Esophagus muscularis mucosa (tissue), 4 donors: ENCODE measurements at places on chromosomes 3 and 15. TPM values are rescaled to one million over a fixed set of nuclear protein-coding genes. Genes with fewer than 3 reads are reported as not detected.
A peak's percentile ranks its signal among the peaks of the same experiment; 100 is the strongest.

Gene ALDH1A3
- 36.7 TPM for total RNA-seq

Gene MOBP
- total RNA-seq: not detected

Gene ECE2
- total RNA-seq: 0.45 TPM

Gene SPATA12
- total RNA-seq: not detected

Gene GOLGA8M
- 1.7 TPM for total RNA-seq

Gene GP5
- not detected for total RNA-seq

Gene NLGN1
- 19.2 TPM for total RNA-seq

Gene IL17RB
- total RNA-seq: 0.52 TPM

Gene GSK3B
- total RNA-seq: 30.7 TPM

Gene POC1A
- 2.1 TPM for total RNA-seq

Gene A4GNT
- not detected for total RNA-seq

GRCh38 chr3:161770484-161771386 lies 274.1 kb downstream of the OTOL1 start:
- H3K27me3 ChIP-seq: no peaks in the 10 kb centered on the region
- no peaks in the 10 kb centered on the region for H3K4me1 ChIP-seq
- no peak overlapping the region for H3K27ac ChIP-seq
- DNase-seq: no peak
- H3K4me3 ChIP-seq: no peak overlapping the region

DNA sequence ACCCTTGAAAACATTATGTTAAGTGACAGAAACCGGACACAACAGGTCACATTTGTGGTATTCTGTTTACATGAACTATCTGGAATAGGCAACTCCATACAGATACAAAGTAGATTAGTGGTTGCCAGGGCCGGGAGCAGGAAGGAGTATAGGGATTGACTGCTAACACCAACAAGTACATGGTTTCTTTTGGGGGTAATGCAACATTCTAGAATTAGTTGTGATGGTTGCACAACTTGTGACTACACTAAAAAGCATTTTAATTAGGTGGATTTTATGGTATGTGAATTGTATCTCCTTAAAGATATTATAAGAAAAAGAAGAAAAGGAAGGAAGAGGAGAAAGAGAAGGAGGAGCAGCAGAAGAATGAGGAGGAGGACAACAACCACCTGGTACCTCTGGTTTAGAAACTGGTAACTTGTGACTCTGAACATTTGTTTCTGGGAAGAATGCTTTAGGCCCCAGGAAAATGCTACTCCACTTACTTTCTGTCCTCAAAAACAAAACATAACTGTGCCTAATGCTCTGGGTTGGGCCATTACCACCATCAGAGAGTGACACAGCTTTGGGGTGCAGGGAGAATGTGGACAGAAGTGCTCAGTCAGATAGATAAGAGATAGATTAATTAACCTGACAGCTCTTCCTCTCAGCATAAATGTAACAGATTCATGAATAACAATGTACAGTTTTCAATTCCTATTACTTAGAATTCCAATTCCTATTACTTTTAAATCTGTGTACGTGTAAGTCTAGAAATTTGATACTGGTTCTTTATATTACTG lies 20.3 kb downstream of the SETMAR start:
- no peaks in the 10 kb centered on the region for H3K36me3 ChIP-seq
- DNase-seq: no peak

DNA sequence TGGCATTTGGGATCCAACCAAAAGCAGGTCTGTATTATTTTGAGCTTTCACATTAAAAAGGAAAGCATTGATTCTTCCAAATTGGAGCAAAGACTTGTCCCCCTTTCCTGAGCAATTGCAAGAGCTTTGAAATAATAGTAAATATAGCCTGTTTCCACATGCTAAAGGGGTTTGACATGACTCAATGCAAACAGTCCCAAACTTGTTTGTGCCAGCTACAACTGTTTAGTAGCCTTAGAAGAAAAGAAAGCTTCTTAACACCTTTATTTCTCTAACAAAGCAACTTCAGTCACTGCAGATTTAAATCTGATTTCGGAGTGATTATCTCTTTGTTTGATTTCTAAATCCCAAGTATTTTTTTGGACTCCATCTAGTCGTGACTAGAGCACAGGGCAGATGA lies 180.2 kb downstream of the SEMA6D start:
- no peaks in the 10 kb centered on the region for H3K36me3 ChIP-seq
- H3K4me1 ChIP-seq: no peaks in the 10 kb centered on the region
- DNase-seq: no peak

GRCh38 chr3:66383998-66384745 lies 116.7 kb downstream of the LRIG1 start:
- H3K27ac ChIP-seq: no peak overlapping the region
- peaks cover 88% of the 10 kb centered on the region for H3K36me3 ChIP-seq
- H3K4me3 ChIP-seq: no peak overlapping the region
- H3K27me3 ChIP-seq: no peaks in the 10 kb centered on the region

GRCh38 chr3:103690536-103690935 lies 1255.7 kb downstream of the ZPLD1 start:
- no peak overlapping the region for H3K4me3 ChIP-seq
- no peak for DNase-seq
- H3K36me3 ChIP-seq: no peaks in the 10 kb centered on the region
- H3K27ac ChIP-seq: no peak overlapping the region

DNA sequence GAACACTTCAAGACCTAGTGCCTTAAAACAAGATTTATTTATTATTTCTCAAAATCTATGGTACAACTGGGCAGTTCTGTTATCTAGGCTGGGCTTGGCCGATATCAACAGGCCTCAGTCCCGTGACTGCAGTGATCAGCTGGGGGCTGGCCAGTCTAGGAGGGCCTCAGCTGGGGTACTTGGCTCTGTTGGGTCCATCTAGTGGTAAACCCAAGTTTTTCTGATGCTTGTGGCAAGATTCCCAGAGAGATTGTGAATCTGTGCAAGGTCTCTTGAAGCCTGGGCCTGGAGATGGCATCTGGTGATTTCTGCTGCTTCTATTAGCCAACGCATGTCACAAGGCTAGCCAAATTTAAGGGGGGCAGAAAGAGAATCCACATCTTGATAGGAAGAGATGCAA lies 482.4 kb upstream of the SGO1 start:
- DNase-seq: no peak
- no peaks in the 10 kb centered on the region for H3K36me3 ChIP-seq
- H3K4me3 ChIP-seq: no peak overlapping the region
- no peak overlapping the region for H3K27ac ChIP-seq
- no peaks in the 10 kb centered on the region for H3K27me3 ChIP-seq

GRCh38 chr15:40355976-40356585 lies 1.9 kb upstream of the DISP2 start:
- no peaks in the 10 kb centered on the region for H3K36me3 ChIP-seq
- H3K4me3 ChIP-seq: no peak overlapping the region
- no peak overlapping the region for H3K27ac ChIP-seq

DNA sequence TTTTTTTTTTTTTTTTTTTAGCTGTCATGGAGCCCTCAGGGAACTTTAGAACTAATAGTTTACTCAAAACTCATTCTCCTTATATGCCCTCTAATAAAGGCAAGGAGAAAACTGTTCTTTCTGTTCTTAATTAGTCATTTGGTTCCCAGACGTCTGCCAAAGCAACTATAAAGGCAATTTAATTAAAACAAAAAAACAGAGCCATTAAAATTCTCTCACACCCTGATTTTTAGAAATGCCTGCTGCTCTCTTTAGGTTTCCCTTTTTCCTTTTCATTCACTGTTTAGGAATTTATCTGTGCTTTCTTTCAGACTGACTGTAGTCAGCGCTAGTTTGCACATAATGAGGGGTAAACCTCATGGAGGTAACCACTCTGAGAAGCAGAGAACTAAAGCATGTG lies 463.6 kb upstream of the THRB start:
- peaks cover 8% of the 10 kb centered on the region for H3K4me1 ChIP-seq
- no peaks in the 10 kb centered on the region for H3K36me3 ChIP-seq
- no peak overlapping the region for H3K27ac ChIP-seq
- no peak overlapping the region for H3K4me3 ChIP-seq

- H3K4me3 ChIP-seq: peak within 1 kb of the TSS; percentile 68
- H3K27me3 ChIP-seq: no peaks in the 10 kb centered on the region
- peak within 1 kb of the TSS; percentile 48 for H3K27ac ChIP-seq
- no peak for DNase-seq
These were observed at the start of gene NUP210 for GRCh38 chr3:13420045-13420830. NUP210 (minus strand) TSS chr3:13420322; CDS start chr3:13420226, 96 bp downstream.

GRCh38 chr3:148790851-148791735 lies 36.5 kb upstream of the CPB1 start:
- H3K27me3 ChIP-seq: no peaks in the 10 kb centered on the region
- H3K27ac ChIP-seq: no peak overlapping the region
- no peak for DNase-seq
- no peak overlapping the region for H3K4me3 ChIP-seq
- no peaks in the 10 kb centered on the region for H3K36me3 ChIP-seq
- H3K4me1 ChIP-seq: no peaks in the 10 kb centered on the region

- no peaks in the 10 kb centered on the region for H3K27me3 ChIP-seq
- peaks cover 33% of the 10 kb centered on the region for H3K36me3 ChIP-seq
- H3K4me3 ChIP-seq: no peak overlapping the region
- H3K27ac ChIP-seq: peak overlapping the region; percentile 67
These were observed 1.1 kb upstream of the MUSTN1 start for GRCh38 chr3:52835766-52836470.

- H3K27ac ChIP-seq: no peak overlapping the region
- H3K27me3 ChIP-seq: no peaks in the 10 kb centered on the region
- no peak for DNase-seq
These were observed 141.8 kb upstream of the CFAP20DC start for GRCh38 chr3:59191651-59192050.

DNA sequence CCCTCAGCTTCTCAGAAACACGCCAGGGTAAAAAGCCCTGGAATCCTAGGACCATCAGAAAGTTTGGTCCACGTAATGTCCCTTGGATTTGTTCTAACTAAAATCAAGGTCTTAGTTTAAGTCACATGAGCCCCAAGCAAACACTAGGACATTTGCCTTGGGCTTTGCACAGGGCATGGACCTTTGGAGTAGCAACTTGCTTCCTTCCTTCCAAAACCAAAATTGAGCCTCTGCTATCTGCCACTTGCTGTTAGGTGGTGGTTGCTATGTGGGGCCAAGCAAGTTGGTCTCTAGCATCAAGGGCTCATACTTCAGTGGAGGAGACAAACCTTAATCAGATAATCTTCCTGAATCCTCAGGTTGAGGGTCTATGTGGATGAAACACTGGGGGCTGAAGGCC lies 4.0 kb upstream of the DAG1 start:
- peak overlapping the region; percentile 30 for H3K27ac ChIP-seq
- no peaks in the 10 kb centered on the region for H3K27me3 ChIP-seq
- no peaks in the 10 kb centered on the region for H3K36me3 ChIP-seq
- H3K4me1 ChIP-seq: peaks cover 38% of the 10 kb centered on the region
- DNase-seq: no peak
- H3K4me3 ChIP-seq: no peak overlapping the region

- H3K4me3 ChIP-seq: no peak overlapping the region
- H3K27me3 ChIP-seq: no peaks in the 10 kb centered on the region
- DNase-seq: no peak
- peaks cover 32% of the 10 kb centered on the region for H3K4me1 ChIP-seq
- peak overlapping the region; percentile 84 for H3K27ac ChIP-seq
- H3K36me3 ChIP-seq: no peaks in the 10 kb centered on the region
These were observed 114.0 kb downstream of the RFTN1 start for GRCh38 chr3:16399473-16399872.

- no peak for DNase-seq
- H3K4me3 ChIP-seq: no peak overlapping the region
- no peak overlapping the region for H3K27ac ChIP-seq
- no peaks in the 10 kb centered on the region for H3K4me1 ChIP-seq
- H3K36me3 ChIP-seq: no peaks in the 10 kb centered on the region
These were observed 384.8 kb downstream of the MECOM start for GRCh38 chr3:169278667-169279066.

DNA sequence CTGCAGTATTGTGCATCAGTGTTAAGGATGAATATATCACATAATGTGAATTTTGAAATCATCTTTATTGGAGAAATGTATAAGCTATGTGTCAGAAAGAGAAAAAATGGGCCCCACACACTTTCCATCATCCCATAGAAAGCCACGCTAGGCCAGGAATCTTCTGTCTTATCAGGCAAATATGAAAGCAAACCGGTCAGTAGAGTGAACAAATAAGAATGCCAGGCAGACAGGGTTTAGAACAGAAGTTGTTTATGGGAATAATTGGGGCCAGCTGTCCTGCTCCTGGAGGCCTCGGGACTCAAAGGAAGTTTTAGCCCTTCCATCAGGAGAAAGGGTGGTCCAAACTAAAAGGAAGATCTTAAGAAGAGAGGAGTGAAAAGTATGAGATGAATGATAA lies 39.5 kb downstream of the ZNF280D start:
- peaks cover 17% of the 10 kb centered on the region for H3K36me3 ChIP-seq
- DNase-seq: no peak
- no peaks in the 10 kb centered on the region for H3K4me1 ChIP-seq
- H3K4me3 ChIP-seq: no peak overlapping the region
- no peaks in the 10 kb centered on the region for H3K27me3 ChIP-seq

GRCh38 chr15:70358011-70358819 lies 260.5 kb upstream of the TLE3 start:
- no peaks in the 10 kb centered on the region for H3K36me3 ChIP-seq
- H3K27ac ChIP-seq: no peak overlapping the region
- DNase-seq: peak; percentile 77
- H3K27me3 ChIP-seq: no peaks in the 10 kb centered on the region
- no peak overlapping the region for H3K4me3 ChIP-seq

DNA sequence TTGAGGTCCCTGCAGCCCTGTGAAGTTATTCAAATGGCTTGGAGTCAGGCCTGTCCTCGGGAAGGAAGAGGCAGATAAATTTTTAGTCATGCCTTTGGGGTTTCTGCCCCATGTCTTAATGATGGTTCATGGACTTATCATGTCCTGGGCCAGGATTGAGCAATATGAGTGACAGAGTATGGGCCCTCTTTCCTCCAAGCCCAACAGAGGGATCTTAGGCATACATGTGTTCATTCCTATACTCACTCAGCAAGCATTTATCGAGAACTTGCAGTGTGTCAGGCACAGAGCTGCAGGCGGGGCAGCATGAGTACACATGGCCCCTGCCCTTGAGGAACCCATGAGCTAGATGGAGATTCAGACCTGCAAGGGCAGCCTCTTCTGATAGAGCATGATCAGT lies 6.2 kb downstream of the ESYT3 start:
- no peak overlapping the region for H3K4me3 ChIP-seq
- H3K4me1 ChIP-seq: peaks cover 7% of the 10 kb centered on the region
- no peak overlapping the region for H3K27ac ChIP-seq

- no peak overlapping the region for H3K4me3 ChIP-seq
- no peaks in the 10 kb centered on the region for H3K27me3 ChIP-seq
- H3K36me3 ChIP-seq: no peaks in the 10 kb centered on the region
- H3K4me1 ChIP-seq: no peaks in the 10 kb centered on the region
- H3K27ac ChIP-seq: no peak overlapping the region
These were observed 38.1 kb downstream of the SRGAP3 start for GRCh38 chr3:9211155-9211950.

DNA sequence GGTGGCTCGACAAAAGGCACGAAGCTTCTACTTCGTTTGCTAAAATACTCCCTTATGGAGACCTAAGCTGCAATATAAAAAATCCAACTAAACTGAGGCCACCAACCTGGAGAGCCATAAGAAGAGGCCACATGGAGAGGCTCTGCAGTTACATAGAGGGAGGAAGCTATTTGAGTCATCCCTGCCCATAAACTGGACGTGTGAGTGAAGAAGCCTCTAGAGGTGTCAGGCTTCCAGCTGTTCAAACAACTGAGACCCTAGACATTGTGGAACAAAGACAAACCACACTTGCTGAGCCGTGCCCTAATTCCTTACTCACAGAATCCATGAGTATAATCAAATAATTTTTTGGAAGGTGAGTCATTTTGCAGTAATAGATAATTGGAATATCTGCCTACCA lies 50.2 kb upstream of the GMNC start:
- no peak for DNase-seq
- H3K4me1 ChIP-seq: no peaks in the 10 kb centered on the region
- no peaks in the 10 kb centered on the region for H3K27me3 ChIP-seq
- H3K36me3 ChIP-seq: no peaks in the 10 kb centered on the region
- no peak overlapping the region for H3K27ac ChIP-seq
